ENCODE measurements at places on chromosomes 5 and 9.

GRCh38 chr5:52727576-52727975 is 60.1 kb upstream of the ITGA1 start:
- peak; percentile 31 for DNase-seq

GRCh38 chr9:85425153-85425611 is 316.6 kb downstream of the AGTPBP1 start:
- peak; percentile 65 for DNase-seq

DNA sequence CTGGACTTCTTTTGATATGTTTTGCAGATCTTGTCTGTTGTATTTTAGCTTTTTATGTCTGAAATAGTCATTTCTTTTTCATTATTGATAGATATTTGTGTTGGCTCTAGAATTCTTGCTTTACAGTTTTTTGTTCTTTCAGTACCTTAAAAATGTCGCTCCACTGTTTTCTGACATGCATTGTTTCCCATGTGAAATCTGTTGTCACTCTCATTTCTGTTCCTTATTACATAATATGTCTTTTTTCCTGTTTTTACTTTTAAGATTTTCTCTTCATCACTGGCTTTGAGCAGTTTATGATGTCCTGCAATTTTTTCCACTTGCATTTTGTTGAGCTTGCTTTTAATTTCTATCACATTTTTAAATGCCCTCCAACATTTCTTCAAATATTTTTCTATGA is 270.4 kb upstream of the TARS1 start:
- DNase-seq, result no peak

DNA sequence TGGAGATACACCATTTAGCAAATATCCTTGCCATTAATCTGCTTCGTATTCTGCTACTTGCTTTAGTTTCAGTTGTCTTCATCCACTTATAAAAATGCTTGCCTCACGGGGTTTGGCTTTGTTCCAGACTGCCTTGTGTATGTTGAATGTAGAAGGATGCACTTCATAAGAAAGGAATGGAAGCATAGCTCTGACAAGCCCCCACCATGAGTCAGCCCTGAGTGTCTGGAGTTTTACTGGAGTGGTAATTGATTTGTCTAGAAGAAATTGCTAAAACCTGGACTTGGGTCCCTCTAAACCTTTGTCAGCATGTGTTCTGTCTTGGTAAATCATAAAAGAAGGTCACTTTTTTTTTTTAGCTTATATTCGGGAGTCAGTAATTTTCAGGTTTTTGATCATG is 4.6 kb downstream of the TEX48 start:
- no peak for DNase-seq

DNA sequence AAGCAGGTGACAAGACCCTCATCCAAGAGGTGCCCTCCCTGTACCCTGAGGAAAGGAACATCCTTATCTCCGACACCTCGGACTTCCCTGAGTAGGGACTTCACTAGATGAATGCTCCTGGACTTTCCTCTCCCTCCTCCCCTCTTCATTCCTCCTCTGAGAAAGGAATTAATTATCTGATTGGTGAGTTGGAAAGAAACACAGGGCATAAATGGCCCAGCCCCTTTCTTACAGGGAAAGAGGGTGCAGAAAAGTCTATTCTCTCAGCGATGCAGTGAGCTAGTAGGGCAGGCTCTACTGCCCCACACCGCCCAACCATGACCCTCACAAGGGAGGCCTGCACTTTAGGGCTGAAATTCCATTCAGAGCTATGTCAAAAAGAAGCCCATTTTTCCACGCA is 87.5 kb downstream of the TTC39B start:
- DNase-seq, result no peak

DNA sequence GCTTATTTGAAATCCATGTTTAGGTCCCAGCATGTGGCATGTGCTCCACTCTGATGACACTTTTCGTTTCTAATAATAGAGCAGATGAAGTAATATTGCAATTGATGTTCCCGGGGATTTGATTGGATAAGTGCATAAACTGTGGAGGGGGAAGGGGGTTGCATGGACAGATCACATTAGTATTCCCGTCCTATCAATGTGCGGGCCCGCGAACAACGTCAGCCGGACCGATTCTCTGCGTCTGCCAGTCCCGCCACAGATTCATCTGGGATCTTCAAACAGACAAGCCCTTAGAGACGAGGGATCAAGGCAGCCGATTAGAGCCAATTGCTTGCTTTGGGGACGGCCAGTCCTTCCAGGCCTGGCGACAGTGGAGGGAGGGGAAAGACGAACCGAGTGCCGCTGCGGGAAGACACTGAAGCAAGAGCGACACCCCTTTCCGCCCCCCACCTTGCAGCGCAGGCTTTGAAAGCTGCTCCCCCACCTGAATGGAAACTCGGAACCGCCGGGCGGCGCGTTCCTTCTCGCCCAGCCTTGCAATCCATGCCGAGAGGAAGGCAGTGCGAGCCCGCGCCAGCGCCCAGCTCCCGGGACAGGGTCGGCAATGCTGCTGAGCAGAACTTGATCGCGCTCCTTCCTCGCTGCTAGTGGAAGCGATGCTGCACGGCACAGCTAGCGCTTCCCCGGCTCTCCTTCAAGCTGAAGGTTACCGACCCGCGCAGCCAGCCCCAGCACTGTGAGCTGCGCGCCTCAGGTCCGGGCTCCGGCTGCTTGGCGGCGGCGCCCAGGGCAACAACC is at the start of gene RGS7BP:
TSS of gene RGS7BP (plus strand) at position 247 of the 798 bp plus-strand sequence. CDS start 610 bp downstream, outside the sequence.
- no peak for DNase-seq

- DNase-seq, result no peak
These were observed 13.1 kb upstream of the RPL26L1 start for GRCh38 chr5:172946146-172946545.

DNA sequence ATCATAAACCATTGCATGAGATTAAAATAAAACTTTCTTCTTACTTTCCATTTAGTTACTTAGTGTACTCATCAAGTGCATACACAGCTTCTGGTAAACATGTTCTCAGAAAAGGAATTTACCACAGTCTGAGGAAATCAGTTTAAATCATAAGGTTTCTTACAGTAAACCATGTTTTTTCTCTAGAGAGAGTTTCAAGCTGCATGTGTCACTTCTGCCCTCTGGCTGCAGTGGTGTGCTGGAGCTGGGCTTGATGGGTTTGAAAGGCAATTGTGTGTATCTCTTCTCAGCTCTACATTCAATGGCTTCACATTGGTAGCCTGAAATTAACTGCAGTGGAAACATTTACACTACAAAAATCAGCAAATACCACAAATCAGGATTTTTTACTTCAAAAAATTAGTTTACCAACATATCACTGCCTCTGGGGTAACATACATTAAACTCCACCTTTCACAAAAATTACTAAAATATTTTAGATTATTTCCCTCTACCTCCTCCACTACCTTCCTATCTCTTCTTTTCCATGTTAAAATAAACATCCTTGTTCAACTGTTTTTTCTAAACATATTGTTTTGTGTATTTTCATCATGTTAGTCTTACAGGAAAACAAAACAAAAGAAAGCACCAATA is 414.3 kb downstream of the ANXA1 start:
- DNase-seq, result no peak

- no peak for DNase-seq
These were observed 41.0 kb downstream of the ESM1 start for GRCh38 chr5:54944364-54944763.

DNA sequence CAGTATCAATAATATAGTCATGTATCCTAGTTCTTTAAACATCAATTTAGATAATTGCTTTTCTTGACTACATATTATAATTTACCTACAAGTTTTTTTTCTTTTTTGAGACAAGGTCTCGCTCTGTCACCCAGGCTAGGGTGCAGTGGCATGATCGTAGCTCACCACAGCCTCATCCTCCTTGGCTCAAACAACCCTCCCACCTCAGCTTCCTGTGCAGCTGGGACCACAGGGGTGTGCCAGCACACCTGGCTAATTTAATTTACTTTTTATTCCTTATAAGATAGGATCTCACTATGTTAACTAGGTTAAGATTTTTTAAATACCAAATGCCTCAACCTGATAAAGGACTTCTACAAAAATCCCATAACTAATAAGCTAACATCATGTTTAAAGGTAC is 21.1 kb downstream of the UIMC1 start:
- no peak for DNase-seq

DNA sequence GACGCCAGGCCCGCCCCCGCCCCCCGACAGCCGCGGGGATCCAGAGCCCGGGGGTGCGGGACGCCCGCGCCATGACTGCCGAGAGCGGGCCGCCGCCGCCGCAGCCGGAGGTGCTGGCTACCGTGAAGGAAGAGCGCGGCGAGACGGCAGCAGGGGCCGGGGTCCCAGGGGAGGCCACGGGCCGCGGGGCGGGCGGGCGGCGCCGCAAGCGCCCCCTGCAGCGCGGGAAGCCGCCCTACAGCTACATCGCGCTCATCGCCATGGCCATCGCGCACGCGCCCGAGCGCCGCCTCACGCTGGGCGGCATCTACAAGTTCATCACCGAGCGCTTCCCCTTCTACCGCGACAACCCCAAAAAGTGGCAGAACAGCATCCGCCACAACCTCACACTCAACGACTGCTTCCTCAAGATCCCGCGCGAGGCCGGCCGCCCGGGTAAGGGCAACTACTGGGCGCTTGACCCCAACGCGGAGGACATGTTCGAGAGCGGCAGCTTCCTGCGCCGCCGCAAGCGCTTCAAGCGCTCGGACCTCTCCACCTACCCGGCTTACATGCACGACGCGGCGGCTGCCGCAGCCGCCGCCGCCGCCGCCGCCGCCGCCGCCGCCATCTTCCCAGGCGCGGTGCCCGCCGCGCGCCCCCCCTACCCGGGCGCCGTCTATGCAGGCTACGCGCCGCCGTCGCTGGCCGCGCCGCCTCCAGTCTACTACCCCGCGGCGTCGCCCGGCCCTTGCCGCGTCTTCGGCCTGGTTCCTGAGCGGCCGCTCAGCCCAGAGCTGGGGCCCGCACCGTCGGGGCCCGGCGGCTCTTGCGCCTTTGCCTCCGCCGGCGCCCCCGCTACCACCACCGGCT is 1.0 kb downstream of the FOXE1 start:
- no peak for DNase-seq

Measured in colonic mucosa (tissue), 4 donors.